Activated T-cell treated with anti-CD3 and anti-CD28 coated beads, Interleukin-2, amount 50 U/mL, for 1 hour (primary cell): ENCODE measurements at places on chromosomes 12 and 14.
A peak's percentile ranks its signal among the peaks of the same experiment; 100 is the strongest.

DNA sequence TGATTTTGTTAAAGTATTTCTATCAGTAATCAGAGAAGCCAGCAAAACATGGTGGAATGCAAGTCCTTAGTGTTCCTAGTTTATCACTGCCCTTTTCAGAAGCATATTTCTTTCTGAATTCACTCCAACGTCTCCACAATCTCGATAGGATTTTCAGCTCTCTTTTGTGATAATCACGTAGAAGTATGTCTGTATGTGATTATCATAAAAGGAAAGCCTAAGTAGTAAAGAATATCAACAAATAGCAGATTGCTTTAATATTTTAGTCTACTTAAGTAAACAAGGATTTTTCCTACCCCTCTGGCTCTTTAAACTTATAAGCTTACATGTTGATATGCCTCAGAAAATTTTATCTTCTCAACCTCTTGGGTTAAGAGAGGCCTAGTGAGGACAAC is 147.4 kb upstream of the NUDT4 start:
- no peak for DNase-seq

DNA sequence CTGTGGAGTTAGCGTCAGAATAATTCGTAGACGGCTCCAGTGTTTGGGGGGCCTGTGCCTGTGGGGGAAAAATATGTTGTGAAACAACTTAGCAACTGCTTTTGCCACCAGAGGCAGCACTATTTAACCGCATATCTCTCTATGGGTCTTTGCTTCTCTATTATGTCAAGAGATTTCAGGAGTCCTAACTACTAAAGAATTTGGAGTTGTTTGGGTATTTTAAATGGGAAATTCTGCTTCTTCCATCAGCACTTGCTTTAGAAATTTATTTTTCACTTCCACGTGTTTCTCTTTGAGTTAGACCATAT is 594 bp upstream of the CLEC14A start:
- no peak for DNase-seq

DNA sequence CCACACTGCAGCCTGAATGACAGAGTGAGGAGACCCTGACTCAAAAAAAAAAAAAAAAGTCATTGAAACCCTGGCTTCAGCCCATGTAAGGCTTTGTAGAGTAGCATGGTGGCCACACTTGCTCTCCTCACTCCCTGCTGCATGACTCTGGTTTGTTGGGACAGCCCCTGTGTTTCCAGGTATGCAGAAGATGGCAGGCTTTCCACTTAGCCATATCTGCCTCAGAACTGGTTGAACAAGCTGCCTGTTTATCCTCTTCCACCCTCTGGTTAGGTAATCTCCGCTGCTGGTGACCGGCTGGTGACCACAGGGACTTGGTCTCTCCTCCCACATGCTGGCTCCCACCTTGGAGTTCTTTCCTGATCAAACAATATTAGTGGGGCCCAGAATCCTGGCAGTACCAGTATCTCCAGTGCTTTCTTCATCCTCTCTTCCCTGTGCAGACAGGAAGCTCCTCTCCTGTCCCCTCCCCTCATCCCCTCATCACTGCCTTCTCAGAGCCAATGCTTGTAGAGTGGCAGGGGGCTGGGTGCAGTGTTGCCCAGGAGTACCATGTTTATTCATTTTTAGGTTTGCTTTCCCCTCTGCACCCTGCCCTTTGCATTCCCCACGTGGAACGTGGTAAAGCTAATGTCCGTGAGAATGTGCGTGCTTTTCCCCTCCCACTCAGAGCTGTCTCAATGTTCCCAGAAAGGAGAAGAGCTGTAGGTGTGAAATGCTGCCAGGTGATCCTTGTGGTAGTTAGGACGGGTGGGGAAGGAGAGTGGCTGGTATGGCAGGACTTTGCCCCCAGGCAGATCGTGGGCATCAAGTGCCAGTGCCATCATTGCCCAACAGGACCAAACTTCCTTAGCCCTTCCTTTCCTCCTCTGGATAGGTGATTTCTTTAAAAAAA is 11.3 kb downstream of the ABHD12B start:
- DNase-seq, result no peak

DNA sequence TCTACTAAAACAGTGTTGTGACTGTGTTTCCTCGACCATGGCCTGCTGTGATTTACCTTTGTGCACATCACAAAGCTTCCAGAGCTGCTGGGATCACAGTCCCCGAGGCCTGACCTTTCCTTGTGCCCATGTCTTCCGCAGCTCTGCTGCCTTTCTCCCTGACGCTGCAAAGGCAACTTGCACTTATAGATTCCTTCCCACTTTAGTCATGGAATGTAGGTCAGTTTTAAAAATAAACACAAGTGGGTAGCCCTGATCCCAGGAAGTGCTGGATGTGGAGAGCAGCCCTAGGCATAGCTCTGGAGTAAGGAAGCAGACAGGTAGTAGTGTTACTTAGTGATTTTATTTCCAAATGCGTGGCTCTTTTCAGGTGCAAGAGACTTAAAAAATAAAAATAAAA is 825.7 kb downstream of the AACS start:
- no peak for DNase-seq

DNA sequence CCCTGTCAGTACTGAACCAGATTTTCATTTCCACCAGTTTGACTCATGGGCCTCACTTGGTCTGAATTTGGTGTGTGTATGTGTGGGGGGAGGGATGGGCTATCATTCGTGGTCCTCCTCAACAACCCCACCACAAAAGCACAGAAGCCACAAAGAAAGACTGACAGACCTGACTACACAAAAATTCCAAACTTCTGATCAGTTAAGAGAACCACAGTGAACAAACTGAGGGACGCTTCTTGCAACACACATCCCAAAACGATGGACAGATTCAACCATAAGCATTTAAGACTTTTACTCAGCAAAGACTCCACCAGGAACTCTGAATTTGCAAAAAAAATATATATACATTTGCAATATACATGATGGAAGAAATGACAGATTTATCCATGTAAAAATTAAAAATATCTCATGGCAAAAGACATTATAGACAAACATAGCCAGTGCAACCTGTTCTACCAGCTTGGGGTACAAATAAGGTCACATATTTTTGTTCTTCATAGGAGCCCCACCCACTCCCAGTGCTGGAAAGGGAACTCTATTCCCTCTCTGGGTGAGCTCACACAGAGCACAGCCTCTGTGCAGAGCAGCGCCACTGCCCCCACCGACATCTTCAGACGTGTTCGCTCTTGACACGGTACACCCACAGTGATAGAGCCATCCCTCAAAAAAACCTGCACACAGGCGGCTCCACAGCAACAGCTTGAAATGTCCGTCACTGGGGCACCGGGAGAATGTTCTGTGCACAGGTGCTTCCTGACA is 49.7 kb downstream of the JAG2 start:
- no peak for DNase-seq

GRCh38 chr12:115386946-115387345 is 703.0 kb upstream of the TBX3 start:
- no peak for DNase-seq

DNA sequence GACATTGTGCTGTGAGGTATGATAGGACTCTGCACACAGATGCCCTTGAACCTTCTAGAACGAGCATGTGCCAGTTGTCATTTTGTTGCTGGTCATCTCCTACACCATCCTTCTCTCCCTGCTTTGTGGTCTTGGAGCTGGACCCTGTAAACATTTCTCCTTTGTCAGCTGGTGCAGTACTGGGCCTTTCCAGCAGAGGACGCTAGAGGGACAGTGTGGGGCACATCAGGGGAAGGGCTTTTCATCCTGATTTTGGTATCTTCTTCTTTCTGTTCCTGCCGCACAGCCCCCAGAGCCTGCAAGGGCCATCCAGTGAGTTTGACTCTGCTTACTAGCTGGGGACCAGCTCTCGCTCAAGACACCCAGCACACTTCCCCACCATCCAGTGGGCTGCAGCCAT is 484.6 kb downstream of the AACS start:
- no peak for DNase-seq

GRCh38 chr14:64464651-64465050 is 648 bp upstream of the AKAP5 start:
- no peak for DNase-seq

DNA sequence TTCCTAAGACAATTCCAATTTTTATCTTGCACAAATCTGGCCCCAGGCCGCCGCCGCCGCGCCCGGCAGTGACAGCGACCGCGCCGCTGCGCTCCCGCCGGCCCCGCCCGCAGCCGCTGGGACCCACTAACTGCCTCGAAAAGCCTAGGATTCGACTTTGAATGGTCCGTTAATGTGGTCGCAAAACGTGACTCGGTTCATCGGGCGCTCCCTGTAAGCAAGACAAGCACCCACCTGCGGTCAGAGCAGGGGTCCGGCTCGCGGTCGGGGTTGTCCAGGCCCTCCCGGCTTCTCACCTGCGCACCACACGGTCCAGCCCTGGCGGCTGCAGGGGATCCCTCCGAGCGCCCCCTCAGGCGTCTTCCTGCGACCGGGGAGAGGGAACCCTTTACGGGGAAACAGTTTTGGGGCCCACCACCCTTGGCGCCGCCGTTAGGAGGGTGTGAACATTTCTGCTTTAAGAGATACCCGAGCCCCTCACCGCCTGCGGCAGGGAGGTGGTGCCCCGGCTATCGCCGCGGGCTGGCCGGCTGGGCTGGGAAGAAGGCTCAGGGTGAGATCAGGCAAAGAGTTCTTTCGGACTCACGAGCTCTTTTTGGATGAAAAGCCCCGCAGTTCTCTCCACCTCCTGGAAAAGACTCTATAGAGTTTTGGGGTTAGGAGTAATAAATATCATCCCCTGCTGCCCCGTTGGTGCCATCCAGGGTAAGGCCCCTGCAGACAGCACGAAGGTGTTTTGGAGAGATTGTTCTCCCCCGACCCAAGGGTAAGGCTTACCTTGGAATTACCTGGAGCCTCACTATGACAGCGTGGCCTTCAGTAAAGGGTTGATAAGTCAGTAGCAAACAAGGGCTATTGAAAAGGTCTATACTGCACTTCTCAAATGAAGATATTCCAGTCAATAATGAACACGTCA is 13.6 kb upstream of the FOXJ2 start:
- peak; percentile 41 for DNase-seq
